ENCODE measurements at places on chromosomes 3 and 15. TPM values are rescaled to one million over a fixed set of nuclear protein-coding genes. Genes with fewer than 3 reads are reported as not detected.
A peak's percentile ranks its signal among the peaks of the same experiment; 100 is the strongest.

GCSAM gene
- not detected for total RNA-seq

RBPMS2 gene
- 10.8 TPM for total RNA-seq

RNU5B-1 gene
- total RNA-seq = not detected

GATM gene
- total RNA-seq = 185 TPM

SLC6A1 gene
- 1.0 TPM for total RNA-seq

PODXL2 gene
- total RNA-seq = 14.3 TPM

RTP4 gene
- 1.7 TPM for total RNA-seq

GJD2 gene
- total RNA-seq = not detected

DNA sequence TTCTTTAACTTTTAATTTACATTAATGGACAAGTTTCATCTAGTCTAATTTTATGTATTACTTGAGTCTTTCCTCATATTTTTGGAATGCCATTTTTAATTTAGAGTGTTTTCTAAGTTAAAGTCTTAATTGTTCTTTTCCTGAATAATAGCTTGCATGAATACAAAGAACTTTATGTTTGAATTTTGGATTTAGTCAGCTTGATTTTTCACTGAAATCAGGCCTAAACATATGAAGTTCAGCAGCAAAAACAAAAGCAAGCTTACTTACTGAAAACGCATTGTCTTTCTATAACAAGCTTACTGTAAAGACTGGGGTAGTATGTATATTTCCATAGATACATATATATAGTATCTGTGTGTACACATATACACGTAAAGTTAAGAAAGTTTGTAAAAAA, 126.0 kb downstream of the ZBTB20 start:
- DNase-seq = no peak

- no peak for DNase-seq
These were observed 269.1 kb downstream of the SHQ1 start for GRCh38 chr3:72579191-72579580.

GRCh38 chr3:46946416-46946815, 30.1 kb downstream of the CCDC12 start:
- no peak for DNase-seq

DNA sequence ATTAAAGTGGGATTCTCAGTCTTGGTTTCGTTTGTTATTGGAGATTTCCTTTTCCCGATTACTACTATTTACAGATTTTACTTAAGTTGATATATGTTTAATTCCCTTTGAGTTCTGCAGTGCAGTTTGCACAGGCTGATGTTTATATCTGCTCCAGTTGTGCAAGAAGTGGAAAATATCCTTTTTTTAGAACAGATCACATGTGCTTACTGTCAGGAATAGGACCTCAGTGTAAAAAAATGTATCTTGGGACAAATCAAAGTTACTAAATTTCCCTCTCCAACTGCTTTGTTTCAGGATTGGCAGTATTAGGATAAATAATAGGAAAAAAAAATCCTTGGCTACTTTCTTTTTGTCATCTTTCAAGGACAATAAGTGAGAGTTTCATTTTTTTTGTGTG, 6.9 kb downstream of the MITF start:
- no peak for DNase-seq

- DNase-seq = no peak
These were observed 184.4 kb downstream of the PEX5L start for GRCh38 chr3:179852142-179852905.

GRCh38 chr15:52162260-52162659, 28.9 kb downstream of the GNB5 start:
- no peak for DNase-seq

- DNase-seq = no peak
These were observed 51.1 kb downstream of the RSRC1 start for GRCh38 chr3:158160958-158161357.

DNA sequence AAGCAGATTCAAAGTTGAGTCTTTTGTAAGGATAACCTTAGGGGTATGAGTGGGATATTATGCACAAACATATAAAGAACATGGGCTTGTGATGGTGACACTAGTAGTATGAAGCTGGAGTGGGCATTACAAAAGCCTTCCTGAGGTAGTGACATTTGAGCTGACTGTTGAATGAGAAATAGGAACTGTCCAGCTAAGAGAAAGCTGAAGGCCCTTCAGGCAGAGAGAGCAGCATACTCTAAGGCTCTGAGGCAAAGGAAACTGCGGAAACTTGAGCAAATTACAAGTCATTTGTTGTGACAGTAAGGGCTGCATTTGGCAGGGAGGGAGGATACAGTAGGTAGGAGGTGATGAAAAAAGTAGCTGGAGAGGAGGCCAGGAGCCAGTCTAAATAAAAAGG, 190.7 kb upstream of the CD96 start:
- no peak for DNase-seq

DNA sequence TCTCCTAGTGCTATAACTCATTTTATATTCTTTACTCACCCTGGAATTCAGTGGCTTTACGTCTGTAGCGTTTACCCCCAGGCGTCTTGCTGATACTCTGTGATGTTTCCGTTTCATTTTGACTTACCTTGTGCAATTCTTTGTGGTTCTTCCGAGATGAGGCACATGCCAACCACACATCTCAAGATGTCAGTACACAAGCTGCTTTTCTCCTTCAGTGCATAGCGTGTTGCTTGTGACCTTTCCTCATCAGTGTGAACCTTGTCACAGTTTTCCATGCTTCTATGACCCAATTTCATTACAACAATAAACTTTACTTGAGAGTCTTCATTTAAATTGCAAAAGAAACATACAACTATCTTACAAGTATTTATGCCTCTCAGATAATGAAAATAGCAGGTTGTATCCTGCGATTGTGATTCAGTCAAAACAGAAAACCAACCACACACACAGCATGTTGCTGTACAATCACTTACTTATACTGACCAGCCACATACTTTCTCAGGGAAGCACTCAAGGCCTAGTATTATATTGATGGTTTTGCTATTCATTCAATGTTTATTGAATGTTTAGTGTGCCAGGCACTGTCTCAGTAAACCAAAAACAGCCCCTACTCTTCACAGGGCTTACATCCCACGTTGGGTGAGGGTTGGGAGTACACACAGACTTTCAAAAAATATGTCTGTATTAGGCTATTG, 4.6 kb upstream of the TBL1XR1 start:
- DNase-seq = no peak

- no peak for DNase-seq
These were observed 88.8 kb upstream of the ABI3BP start for GRCh38 chr3:101081999-101082398.

DNA sequence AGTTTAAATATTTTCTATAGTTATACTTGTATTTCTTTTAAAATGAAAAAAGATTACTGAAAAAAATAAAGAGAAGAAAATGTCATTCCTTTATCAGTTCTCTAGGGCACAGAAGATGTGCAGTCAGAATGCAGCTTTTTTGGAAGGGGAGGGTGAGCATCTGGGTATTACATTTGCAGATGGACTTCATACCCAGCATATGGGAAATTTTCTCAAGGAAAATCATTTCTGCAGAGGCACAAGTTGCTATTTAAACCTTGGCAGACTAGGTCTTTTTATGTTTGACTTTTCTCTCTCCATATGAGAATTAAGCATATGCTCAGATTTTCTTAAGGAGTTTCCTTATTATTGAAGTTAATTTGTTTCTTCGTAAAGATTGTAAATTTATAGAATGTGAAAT, 39.5 kb upstream of the ZNF385D start:
- no peak for DNase-seq

DNA sequence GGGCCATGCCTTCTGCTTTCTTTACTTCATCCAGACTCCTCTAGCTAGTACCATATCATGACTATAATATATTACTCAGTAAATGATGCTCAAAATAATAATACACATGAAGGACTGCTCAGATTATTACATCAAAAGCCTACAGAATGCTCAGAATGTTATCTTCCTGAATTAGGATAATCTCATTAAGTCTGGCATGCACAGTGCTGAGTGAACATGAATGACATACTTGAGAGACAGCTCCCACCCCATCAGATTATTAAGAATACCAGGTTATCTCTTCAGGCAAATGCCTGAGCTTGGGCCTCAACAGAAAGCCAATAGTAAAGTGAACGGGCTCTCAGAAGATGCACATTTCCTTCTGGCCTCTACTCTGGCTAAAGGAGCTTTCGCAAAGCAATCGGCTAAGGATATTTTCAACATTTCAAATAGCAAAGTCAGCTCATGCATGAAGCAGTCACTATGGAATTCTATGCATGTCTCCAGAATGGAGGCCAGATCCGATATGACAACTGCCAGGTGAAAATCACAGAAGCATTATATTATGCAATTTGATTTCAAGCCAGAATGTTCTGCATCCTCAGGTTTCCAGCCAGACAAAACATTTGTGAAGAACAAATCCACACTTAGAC, 122.6 kb downstream of the KCNMB2 start:
- no peak for DNase-seq

GRCh38 chr3:42892169-42892568, 13.8 kb upstream of the ZNF662 start:
- no peak for DNase-seq

DNA sequence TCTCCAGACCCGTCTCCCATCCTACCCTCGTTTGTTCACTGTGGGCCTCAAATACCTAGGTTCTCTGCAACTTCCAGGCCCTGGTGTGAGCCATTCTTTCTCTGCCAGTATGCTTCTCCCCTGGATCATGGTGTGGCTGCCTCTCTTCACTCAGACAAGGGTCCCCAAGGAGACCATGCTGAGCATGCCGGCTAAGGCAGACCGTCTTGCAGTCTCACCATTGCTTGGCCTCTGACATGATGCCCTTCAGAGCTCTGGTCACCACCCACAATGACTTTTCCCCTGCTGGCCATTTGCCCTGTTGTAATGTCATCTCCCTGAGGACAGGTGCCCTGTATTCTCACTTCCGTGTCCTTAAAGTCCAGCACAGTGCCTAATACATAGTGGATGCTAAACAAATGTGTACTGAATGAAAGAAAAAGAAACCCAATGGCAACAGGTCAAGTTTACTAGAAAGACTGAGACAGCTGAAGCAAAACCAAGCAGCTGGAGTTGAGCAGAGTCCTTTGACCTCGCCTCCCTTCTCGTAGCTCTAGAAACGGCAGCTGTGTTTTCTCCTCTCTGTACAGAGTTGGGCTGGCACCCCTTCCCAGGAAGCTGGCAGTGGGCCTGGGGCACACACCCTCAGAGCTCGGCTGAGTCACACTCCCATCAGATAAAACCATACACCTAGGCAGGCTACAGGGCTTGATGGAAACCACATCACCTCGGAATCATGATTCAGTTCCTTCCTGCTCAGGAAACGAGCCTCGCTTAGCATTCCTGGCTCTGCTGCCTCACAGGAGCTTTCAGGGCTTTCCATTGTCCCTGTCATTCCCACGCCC, 8.6 kb downstream of the TLR9 start:
- peak; percentile 68 for DNase-seq

GRCh38 chr3:190121383-190121782, 686 bp upstream of the P3H2 start:
- peak; percentile 41 for DNase-seq

DNA sequence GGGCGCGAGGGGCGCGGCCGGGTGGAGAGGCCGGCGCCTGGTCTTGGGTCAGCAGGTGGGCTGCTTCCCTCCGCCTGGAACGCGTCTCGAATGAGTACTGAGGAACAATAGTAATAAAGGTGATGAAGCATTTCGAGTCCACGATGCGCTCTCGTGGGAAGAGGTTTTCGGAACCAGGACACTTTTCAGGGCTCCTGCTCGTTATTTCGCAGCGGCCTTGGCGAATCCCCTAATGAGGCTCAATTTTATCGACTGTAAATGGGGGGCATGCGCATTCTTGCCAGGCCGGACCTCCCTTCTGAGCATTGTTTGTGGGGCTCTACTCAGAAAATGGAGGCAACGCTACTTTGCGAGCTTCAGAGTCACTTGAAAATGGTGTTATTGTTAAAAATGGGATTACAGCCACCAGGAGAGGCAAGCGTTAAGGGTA, 1.2 kb downstream of the NR2C2 start:
- no peak for DNase-seq

DNA sequence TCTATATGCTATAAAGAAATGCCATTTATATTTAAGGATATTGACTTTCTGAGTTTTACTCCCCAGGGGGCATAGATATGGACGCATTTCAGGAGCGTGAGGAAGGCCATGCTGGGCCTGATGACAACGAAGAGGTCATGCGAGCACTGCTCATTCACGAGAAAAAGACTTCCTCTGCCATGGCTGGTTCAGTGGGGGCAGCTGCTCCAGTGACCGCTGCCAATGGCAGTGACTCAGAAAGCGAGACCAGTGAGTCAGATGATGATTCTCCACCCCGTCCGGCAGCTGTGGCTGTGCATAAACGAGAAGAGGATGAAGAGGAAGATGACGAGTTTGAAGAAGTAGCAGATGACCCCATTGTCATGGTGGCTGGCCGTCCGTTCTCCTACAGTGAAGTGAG, 38.4 kb downstream of the GTF2E1 start:
- no peak for DNase-seq

DNA sequence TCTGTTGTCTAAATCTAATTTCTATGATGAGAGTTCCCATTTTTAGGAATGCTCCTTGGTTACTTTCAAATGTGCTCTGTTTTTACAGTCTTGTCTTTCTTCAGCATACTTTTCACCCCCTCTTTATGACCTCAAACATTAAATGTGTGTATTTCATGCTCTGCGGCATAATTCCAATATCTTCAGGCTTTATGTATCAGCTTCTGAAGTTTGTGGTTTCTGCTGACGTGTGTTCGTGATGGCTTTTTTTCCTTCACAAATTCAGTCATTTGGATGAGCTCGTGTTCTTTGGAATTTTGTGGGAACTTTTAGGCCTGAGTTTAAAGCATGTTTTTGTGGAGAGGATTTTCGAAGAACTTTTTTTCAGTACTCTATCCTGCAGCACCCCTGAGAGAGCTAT, 97.7 kb upstream of the CHRNA7 start:
- DNase-seq = no peak

DNA sequence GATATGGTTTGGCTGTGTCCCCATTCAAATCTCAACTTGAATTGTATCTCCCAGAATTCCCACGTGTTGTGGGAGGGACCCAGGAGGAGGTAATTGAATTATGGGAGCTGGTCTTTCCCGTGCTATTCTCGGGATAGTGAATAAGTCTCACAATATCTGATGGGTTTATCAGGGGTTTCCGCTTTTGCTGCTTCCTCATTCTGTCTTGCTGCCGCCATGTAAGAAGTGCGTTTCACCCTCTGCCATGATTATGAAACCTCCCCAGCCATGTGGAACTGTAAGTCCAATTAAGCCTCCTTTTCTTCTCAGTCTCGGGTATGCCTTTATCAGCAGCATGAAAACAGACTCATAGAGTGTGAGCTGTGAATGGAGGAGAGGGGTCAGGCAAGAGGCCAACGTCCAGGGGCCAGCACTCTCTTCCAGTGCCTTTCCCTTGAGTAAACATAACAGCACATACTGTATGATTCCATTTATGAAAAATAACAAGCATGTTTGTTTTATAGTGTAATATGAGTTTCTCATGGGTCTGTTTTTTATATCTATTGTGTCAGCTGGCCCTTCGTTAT, 16.3 kb upstream of the LCTL start:
- DNase-seq = no peak

GRCh38 chr3:31979001-31979697, 1.9 kb downstream of the OSBPL10 start:
- no peak for DNase-seq

Data from ovary (tissue), 10 donors.